Activated CD4-positive, CD25-positive, alpha-beta regulatory T cell treated with anti-CD3 and anti-CD28 coated beads, Interleukin-2, amount 50 U/mL, for 16 hours (primary cell): ENCODE measurements at places on chromosomes 12 and 14.

DNA sequence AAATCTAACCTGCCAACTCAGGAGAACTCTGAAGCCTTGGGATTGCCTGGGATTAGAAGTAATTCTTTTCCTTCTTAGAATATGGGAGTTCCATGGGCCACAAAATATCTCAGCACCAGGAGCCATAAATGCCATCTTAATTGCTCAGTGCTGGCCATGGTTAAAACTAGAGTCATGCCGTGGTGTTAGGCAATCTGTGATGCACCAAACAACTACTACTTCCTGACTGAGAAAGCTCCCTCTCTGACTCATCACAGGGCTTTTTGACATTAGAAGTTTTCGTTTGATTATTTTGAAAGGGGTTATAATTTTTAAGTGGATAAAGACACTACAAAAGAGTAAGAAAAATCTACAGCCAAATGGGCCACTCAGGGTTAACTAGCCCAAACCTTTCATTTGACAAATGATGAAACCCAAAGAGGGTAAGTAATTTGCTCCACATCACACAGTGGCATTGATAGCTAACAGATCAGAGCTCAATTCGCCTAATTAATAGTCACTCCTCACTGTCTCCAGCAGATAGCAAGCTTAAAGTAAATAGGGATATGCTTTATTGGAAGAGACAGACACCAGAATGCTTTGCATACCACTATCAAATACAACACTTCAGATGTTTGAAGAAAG is 377.3 kb downstream of the EMP1 start:
- DNase-seq, result no peak

DNA sequence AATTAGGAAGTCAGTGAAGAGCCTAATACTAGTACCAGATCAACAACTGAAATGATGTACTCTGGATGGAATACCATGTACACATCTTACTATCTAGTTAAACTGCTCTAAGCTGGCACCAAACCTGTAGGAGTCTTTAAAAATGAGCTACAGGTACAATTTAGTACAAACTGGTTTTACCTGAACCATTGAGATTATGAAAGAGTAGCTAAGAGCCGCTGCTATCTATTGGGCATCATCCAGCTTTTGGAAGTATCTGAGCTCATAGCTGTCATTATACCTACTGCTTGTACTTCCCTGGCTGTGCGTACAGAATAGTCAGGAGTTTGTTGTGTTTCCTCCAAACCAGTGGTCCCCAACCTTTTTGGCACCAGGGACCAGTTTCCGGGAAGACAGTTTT is 12.4 kb downstream of the TBC1D30 start:
- no peak for DNase-seq

DNA sequence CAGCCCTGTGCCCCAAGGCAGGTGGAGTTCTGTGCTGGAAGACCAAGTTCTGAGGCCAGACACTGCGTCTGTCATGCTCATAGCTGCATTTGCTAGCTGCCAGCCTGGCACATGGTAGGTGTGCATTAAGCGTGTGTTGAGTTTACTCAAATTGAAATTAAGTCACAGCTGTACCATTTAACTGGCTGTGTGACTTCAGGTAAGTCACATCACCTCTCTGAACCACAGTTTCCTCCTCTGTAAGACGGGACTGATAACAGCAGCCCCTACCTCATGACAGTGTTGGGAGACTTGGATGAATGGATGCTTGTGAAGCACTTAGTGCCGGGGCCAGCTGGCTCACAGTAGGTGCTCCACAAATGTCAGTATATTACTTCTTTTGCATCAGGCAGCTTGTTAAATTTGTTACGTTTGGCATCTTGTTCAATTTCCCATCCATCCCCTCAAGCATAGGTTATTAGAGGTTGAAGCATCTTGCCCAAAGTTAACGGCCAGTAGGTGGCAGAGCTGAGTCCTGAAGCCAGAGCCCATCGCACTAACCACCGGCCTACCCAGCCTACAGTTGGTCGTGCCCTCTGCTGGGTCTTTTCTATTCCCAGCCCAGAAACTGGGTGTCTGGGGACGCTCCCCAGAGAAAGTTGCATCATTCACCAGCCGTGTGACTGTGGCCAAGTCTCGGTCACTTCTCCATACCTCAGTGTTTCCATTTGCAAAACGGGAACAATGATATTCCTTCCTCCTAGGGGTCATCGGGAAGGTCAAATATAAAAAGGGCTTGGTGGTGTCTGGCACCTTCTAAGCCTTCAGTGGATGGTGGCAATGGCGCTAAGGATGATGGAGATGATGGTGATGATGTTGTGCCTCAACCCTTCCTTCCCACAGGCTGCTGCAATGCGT is 4.5 kb downstream of the DAO start:
- peak; percentile 39 for DNase-seq

DNA sequence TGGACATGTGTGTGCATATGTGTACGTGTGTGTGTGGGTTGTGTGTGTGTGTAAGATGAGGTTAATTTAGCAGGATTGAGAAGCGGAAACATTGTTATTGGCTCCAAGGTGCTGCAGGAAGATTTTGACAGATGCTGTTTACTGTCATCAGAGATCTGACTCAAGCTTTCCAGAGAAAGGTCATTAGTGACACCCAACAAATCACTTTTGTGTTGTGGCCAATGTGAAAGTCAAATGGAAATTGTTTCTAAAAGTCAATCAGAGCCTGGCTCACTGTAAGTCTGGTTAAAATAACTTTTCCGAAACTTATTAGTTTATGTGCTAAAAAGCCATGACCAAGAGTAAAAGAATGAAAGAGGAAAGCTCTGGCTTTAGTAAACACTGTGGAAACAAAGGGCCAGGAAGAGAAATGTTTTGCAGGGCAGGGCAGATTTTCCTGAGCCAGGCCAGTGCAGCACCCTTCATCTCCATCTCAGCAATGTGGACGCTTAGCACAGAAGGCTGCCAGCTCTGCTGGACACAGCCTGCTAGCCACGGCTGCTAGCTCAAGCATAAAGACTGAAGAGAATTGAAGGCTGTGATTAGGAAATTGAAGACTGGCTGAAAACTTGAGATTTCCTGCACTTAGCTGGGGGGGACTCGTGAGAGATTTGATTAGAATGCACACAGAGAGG is 235.8 kb downstream of the NEDD1 start:
- no peak for DNase-seq

DNA sequence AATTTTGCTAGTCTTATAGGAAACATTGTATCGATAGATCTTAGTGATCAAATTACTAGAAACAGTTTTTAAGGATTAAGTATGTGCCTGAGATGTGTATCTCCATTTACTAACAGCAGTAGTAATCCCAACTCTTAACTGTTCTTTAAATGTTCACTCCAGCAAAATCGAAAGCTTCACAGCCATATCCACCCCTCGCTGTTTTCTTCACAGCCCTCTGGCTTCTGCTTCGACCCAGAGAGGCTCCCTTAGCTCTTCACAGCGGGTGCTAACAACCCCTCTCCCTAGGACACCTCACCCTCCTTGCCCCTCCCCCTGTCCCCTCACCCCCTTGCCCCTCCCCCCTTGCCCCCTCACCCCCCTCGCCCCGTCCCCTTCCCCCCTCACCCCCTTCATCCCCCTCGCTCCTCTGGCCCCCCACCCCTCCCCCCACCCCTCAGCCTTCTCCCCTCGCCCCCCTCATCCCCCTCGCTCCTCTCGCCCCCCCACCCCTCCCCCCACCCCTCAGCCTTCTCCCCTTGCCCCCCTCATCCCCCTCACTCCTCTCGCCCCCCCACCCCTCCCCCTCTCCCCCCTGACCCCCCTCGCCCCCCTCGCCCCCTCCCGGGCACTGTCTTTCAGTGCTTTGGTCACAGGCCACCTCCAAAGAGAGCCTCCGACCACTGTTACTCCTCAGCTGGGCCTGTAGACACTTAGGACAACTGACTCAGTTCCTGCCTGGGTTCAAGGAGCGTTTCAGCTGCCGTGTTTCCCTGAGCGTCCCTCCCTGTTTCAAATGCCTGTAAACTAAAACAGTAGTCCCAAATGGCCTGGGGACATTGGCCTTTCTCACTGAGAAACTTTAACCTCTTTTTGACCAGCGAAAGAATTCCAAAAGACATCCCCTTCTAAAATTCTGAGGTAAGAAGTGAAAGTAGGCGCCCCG is 46.0 kb upstream of the DYNC1H1 start:
- no peak for DNase-seq

GRCh38 chr12:2795291-2796186 is 769 bp downstream of the FKBP4 start:
- peak; percentile 44 for DNase-seq

DNA sequence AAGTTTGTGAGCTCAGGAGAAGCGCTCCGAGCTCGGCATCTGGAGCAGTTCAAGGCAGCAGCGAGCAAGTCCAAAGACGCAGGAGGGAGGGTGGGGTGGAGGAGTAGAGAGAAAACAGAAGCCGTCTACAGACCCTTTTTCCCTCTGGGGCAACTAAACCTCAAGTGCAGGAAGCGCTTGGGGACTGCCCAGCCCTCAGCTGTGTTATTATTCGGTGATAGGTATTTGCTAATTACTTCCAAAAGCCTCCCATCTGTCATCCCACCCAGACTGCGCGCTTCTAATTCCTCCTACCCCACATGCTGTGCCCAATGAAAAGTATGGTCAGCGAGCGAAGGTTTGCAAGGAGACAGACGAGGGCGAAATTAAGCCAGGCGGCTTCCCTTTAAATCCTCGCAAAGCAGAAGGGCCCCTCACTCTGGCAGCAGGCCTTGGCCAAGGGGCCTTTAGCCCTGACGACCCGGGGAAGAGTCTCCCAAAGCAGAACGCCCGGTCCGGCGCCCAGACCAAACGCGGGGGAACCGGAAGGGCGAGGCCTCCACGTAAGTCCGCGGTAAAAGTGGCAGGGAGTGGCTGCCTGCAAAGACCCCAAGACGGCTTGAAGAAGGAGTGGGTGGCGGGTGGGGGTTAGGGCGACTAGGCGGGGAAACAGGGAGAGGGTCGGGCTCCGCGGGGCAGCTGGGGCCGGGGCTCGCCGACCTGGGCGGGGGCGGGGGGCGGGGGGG is 507 bp upstream of the CD9 start:
- no peak for DNase-seq

DNA sequence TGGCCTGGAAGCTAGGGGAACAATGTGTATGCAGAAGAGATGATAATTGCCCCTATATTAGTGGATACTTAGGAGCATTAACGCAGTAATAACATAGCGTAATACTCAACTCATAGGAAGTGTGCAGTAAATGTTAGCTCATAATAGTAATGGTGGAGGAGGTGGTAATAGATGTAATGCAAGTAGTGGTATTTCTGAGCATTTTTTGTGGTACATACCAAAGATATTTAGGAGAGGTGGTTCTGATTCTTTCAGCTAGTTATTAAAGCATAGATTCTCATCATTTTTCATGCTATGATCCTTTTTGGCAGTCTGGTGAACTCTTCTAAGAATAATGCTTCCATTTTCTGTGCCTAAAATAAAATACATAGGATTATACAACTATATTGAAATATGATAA is 233.1 kb downstream of the PTPRO start:
- DNase-seq, result no peak

DNA sequence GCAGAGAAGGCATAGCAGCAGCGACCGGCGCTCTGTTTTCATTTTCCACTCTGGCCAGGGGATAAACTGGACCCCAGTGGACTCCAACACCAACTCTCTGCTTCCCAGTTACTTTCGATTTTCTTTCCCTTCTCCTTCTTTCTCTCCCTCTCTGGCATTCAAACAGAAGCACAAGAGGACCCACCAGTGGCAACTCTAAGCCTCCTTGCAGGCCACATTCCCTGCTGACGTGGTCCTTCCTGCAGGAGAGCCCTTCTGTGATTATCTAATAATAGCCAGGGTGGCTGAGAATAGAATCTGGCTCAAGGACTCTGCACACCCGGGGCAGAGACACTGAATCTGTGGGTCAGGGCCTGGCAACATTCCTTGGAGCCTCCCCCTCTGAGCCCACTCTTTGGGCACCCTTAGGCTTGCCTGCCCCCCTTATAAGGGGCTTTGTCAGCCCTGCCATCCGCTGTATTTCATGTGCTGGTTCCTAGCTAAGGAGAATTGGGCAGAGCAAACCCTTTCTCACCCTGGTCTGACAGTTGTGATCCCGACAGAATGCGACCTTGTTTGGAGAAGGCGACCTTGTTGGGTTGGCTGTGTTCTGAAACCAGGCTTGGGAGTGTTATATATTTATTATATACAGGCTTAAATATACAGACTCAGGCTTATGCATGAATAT is 8.2 kb upstream of the HOXC6 start:
- no peak for DNase-seq

- no peak for DNase-seq
Observed at GRCh38 chr14:32473464-32473855, 144.4 kb downstream of the AKAP6 start.

GRCh38 chr12:96522690-96523089 is 33.3 kb downstream of the CFAP54 start:
- no peak for DNase-seq

DNA sequence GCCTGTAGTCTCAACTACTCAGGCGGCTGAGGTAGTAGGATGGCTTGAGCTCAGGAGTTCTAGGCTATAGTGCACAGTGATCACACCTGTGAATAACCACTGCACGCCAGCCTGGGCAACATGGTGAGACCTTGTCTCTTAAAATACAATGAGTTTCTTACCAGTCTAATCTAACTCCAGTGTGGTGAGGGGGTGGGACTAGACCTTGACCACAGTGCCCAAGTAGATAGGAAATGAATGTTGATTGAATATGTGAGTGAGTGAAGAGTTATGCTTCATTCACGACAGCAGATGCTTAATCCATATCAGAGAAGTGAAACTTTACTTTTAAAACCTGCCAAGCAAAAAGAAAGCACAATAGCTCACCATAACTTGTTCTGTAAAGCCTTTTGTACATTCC is 11.2 kb upstream of the AK7 start:
- no peak for DNase-seq

DNA sequence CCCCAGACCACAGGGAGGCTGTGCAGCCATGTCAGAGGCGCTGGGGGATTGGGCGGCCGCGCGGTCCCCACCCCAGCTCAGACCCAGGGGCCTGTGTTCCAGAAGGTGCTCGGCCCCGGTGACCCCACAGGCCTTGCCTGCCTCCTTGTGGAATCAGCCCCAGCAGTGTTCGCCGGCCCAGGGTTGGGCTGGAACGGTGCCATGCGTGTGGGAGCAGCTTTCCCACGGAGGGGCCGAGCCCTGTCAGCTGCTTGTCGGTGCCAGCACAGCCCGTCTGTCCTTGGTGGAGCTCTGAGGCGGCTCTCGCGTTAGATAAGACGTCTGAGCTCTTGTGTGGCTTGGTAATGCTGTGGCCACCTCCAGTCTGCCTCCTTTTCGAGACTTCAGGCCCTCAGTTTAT is 8.5 kb downstream of the ZFYVE21 start:
- no peak for DNase-seq

DNA sequence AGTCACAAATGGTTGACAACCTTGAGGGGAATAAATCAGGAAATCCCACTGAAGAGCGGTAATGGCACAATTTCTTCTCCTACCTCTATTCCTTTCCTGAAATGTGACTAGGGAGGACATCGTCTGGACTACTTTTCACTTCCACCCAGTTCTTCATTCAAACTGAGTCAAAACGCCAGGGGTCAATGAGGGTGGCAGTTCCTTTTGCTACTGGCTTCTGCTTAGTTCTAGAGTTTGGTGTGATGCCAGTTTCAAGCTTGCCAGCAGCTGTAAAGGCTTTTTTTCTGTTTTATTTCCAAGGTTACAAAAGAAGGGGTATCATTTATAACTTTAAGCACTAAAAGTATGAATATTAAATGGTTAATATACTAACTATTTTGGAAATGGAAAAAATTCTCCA is 286.5 kb downstream of the SOX5 start:
- no peak for DNase-seq
